ENCODE measurements at places on chromosomes 6 and 20.

DNA sequence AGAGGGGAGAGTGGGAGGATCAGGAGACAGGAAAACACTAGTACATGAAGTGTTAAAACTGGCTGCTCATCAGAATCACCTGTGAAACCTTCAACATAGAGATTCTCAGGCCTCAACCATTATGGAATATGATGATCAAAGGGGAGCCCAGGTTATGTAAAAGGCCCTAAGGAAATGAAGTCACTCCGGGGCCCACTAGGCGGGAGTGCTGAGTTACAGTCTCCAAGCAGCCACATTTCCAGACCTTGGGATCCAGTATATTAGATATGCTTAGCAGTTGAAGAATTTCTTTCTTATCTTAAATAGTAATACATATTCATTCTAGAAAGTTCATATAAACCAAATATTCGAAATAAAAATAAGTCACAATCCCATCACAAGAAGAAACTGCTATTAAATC lies 476.3 kb downstream of the PRKN start:
- DNase-seq = no peak

DNA sequence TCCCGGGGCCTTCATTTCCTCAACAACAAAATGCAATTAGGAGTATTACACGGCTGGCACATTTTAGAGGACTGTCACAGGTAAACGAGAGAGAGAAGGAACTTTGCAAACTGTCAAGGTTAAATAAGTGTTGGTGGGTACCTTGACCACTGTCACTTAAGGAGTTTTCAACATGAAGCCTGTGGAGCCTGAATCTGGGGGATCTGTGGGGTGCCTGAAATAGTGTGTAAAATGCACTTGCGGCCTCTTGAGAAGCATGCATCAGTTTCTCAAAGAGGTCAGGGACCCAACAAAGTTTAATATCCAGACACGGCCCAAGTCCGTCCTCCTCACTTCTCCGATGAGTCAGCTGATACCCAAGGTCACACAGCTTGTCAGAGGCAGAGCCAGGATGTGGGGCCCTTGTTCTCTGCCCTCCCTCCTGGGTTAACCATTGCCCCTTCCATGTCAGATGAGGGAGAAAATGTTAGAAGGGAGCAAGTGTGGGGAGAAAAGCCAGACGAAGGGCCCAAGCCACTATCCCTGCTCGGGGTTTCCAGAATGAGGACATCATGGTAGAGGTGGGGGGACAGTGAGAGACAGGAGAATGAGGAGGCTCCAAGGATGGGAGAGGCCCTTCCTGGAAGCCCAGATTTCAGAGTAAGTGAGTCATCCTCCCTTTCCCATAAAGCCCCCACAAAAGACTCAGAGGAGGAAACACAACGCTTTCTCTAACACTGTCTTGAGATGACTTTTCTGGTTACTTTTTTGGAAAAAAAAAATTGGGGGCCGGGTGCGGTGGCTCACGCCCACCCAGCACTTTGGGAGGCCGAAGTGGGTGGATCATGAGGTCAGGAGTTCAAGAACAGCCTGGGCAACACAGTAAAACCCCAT lies 42.2 kb downstream of the C6orf132 start:
- DNase-seq = peak; percentile 58

GRCh38 chr20:63495741-63496595 lies 2.9 kb downstream of the EEF1A2 start:
- DNase-seq = no peak

- DNase-seq = no peak
Observed at GRCh38 chr20:47354464-47354713, 2.1 kb downstream of the ZMYND8 start.

DNA sequence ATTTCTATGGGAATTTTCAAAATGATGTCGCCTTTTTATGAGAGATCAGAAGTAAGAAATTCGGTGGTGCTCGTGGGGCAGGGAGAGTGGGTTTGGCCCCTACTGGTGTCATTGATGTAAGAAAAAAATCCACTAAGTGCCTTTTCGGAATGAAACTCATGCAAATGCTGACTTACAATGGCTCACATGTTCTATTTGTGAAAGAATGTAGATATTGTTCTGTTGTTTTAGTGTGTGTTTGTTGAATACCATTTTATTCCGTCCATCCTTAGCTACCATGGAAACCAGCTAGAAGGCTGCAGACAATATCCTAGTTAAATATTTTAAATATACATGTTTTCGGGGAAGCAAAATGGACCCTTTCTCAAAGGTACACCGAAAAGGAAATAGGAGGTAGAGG lies 304.9 kb downstream of the TAF4 start:
- DNase-seq = no peak

DNA sequence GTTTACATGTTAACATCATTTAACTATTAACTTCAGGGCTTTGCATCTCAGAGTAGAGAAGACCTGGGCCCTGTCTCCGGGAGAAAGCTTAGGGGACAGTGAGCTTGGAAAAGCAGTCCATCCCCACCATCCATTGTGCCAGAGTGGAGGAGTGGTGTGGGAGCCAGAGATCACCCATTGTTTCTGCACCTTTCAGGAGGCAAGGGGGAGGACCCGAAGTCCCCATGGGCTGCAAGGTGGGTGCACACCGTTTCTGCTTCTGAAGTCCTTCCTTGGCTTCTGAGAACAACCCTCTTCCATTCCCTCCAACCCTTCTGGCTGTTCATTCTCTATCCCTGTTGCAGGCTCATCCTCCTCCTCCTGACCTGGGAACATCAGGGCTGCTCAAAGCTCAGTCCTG lies 4.0 kb upstream of the PPP1R3G start:
- no peak for DNase-seq

GRCh38 chr20:3532089-3532615 lies 61.3 kb downstream of the ATRN start:
- DNase-seq = no peak

DNA sequence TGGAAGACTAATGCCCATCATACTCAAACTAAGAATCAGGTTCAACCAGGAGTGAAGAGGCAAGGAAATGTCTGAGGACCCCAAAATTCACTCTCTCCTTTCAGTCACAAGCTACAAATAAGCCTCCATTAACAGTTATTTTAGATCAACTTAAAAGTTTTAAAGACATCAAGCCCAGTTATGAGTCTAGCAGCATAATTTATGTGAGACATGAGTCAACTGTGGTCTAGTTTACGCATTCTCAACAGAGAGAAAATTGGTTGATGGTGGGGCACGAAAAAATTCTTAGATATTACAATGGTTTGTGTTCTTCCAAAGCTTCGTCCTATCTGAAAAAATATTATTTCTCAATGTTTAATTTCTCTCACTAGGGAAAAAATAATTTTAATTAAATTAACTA lies 204.9 kb upstream of the NT5E start:
- DNase-seq = no peak

- no peak for DNase-seq
Observed at GRCh38 chr6:15434823-15435380, 189.0 kb downstream of the JARID2 start.

DNA sequence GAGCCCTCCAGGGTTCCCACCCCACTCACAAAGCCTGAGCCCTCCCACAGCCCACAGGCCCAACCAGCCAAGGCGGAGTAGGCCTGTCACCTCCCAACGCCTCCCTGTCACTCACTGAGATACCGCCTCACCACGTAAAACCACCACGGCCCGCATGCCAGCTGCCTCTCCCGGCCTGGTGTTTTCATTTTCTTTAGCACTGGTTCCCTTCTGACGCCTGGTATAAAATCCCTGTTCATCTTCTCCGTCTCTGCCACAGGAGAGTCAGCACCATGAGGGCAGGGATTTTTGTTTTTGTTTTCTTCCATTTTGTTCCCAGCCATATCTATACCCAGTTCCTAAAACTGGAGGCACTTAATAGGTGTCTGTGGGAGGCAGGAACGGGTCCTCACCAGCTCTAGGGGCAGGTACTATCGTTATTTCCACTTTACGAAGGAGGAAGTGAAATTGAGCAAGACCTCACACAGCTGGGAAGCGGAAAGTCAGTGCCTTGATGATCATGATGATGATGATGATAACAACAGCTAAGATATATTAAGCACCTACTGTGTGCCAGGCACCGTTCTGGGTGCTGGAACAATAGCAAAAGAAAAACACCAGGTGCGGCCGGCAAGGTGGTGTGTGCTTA lies 58.6 kb downstream of the SNAI1 start:
- DNase-seq = no peak

DNA sequence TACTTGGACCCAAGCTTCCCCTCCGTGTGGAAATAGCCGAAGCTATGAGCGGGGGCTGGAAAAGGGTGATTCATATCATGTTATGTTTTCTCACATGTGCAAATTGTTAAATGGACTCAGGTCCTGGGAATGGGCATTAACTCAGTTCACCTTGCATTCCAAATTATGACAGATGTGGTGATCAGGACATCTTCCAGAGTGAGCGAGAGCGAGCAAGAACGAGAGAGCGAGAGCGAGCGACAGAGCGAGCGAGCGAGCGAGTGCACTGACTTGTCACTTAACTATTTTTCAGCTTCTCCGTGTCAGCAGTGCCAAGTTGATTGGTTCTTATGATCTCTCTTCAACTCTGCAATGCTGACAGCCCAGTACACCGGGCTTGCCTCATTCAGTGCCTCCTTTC lies 437.4 kb upstream of the NRSN1 start:
- DNase-seq = no peak

GRCh38 chr6:144343701-144344428 lies 58.7 kb downstream of the UTRN start:
- no peak for DNase-seq

- no peak for DNase-seq
Observed at GRCh38 chr6:170049641-170050561, 241.0 kb downstream of the DLL1 start.

DNA sequence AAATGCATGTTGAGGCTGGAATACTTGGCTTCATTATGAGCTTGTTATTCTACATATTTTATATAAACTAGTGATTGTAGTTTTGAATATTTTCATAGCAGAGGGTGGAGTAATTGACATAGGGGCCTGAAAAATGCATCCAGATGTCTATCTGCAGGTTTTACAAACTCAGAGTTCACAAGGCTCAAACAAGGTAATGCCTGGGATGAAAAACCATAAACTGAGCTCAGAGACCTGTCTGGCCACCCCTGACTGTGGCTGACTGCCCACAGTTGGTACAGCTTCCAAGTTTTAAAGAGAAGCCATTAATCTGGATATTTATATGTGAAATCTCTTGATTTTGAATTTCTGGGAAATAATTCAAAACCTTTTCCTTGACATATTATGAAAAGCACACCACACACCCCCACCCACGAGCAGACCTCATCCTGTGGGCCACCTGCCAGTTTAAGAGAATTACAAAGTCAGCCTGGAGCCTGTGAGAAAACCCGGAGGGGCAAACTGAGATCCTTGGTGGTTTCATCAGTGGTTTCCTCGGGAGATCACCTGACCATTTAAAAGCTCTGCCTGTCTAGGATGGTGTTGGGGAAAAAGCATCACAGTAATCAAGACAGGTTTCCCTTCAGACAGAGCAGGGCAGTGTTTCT lies 230.1 kb downstream of the SAMD5 start:
- DNase-seq = no peak

DNA sequence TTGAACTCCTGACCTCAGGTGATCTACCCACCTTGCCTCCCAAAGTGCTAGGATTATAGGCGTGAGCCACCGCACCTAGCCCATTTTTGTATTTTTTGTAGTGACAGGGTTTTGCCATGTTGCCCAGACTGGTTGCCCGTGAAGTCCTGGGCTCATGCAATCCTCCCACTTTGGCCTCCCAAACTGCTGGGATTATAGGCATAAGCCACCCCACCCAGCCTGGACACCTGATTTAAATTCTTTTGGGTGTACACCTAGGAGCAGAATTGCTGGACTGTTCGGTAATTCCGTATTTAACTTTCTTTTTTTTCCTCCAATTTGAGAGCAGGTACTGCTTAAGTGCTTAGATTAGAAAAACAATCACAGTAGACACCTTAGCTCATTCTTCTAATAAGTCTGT lies 5.6 kb upstream of the NRM start:
- no peak for DNase-seq

GRCh38 chr20:24778585-24779031 lies 170.5 kb upstream of the CST7 start:
- no peak for DNase-seq

GRCh38 chr6:81366972-81367371 lies 385.5 kb downstream of the TENT5A start:
- DNase-seq = no peak

DNA sequence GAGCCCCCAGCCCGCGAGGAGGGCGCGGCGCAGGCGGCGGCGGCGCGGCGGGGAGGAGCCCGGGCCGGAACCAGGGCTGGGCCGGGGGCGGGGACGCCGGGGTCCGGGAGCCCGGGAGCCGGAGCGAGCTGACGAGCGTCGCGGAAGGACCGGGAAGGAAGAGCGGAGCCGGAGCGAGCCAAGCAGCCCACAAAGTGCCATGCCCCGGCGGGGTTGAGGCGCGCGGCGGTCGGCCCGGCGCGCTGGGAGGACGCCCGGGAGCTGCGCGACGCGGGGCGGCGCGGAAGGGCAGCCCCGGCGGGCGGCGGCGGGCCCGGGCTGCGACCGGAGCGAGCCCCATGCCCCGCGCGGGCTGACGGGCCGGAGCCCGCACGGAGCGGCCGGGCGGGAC lies 289 bp downstream of the FOXP4 start:
- DNase-seq = no peak

DNA sequence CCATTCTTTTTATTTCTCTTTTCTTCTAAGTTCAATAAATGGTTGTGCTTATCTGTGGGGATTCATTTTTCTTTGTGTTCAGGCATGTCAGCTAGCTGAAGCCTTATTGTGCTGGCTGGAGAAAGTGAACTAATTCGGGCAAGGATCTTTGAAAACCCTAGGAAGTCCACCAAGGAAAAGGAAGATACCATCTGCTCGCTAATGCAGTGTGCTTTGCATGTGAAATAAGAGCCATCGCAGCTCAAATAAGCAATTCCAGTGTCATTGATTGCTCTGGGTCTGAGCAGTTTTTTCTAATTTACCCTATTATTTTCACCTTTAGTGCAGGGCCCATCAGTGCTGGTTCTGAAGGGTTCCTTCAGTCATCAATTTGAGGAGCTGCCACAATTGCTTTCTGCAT lies 309.4 kb upstream of the SOX4 start:
- no peak for DNase-seq

- peak; percentile 18 for DNase-seq
Observed at GRCh38 chr20:58440021-58440767, 51.2 kb downstream of the VAPB start.

GRCh38 chr20:23417861-23418260 lies 3.4 kb downstream of the NAPB start:
- DNase-seq = no peak

DNA sequence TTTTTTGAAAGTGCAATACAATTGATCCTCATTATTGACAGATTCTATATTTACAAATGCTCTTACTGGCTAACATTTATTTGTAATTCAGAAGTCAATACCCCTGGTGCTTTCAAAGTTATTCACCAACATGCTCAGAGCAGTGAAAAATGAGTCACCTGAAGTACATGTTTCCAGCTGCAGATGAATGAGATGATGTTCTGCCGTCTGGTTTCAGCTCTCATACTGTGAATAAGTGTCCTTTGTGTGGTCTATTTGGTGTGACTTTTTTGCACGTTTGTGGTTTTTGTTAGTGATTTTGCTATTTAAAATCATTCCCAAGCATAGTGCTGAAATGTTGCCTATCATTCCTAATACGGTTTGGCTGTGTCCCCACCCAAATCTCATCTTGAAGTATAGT lies 22.3 kb upstream of the EYA4 start:
- DNase-seq = no peak

GRCh38 chr6:134675110-134676054 lies 274.5 kb downstream of the ALDH8A1 start:
- DNase-seq = no peak

GRCh38 chr20:36097337-36098151 lies 57.0 kb upstream of the EPB41L1 start:
- DNase-seq = no peak
